Nephron progenitor cell (in vitro differentiated cells): ENCODE measurements at places on chromosomes 12 and 14.

- peak; percentile 61 for DNase-seq
Observed at GRCh38 chr12:55681142-55682077, 26.3 kb downstream of the ITGA7 start.

DNA sequence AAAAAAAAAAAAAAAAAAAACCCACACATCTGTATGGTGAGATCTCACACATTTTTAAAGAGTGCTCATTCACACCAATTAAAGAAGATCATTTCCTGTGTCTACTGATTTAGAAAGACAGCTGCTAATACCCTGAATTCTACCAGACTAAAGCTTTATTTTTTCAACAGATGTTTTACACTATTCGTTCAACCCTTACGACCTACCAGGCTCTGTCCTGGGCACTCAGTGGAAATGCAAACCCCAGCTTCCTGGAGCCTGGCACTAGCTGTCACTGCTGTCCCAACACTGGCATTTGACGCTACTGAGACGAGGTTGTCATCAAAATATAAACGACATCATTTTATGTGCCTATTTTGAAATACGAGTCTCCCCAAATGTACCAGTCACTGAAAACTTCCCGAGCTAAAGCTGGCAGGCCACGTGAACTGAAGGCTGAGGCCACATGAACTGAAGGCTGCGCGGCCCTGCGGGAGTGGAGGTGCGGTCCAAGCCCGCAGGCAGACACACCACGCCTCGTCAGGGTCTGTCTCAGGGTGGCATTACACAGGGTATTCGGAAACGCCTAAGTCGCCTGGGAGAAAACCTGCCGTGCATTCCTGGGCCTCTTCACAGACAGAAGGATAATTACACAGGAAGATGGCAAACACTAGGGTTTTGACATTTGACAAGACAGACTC is 27.2 kb downstream of the SLC15A4 start:
- DNase-seq: no peak

DNA sequence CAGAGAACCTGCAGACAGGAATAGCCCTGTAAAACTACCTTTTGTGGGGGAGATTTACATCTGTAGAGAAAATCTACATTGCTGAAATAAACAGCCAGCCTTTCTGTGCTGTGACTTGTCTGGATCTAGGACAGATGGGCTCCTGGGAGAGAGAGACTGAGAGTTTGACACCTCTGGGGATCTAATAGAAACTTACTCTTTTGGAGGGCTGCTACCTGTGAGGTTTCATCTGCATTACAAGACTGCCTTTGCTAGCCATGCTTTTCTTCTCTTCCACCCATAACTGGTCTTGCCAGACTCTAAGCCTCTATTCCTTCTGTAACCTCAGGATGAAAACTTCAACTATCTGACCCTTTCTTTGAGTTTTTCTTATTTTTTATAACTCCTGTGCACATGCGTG is 452.6 kb downstream of the ZFP36L1 start:
- no peak for DNase-seq

DNA sequence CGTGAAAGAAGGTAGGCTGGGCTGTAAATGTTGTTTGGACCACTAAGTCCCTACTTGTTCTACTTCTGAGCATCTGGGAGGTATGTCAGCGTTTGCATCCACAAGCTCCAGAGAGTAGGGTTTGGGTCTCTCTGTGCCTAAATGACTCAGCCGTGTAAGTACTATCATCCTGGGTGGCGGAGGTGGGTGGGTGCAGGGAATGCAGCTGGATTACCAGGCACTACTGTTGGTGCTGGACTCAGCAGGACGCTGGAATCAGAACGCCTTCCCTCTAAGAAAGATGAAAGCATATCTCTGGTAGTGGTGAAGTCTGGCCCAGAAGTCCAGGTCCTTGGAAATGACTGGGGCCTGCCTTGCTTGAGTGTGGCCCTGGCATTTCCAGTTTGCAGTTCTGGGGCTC is 289.7 kb downstream of the PCNX1 start:
- no peak for DNase-seq

- no peak for DNase-seq
Observed at GRCh38 chr14:96888158-96888557, 91.0 kb downstream of the VRK1 start.
